Bronchus fibroblast of lung (primary cell): ENCODE measurements at places on chromosomes 3 and 15. TPM values are rescaled to one million over a fixed set of nuclear protein-coding genes. Genes with fewer than 3 reads are reported as not detected.

The RNF13 gene
- total RNA-seq = 21.9 and 23.9 TPM in 2 replicates

The SATB1 gene
- 2.5 and 5.2 TPM in 2 replicates for total RNA-seq

The UCN2 gene
- total RNA-seq = 1.7 and 1.9 TPM in 2 replicates

The PPARG gene
- total RNA-seq = 35.2 and 41.9 TPM in 2 replicates

The NKIRAS1 gene
- total RNA-seq = 4.0 and 7.9 TPM in 2 replicates

The PLCH1 gene
- total RNA-seq = 0.30 TPM in 1 of 2 replicates, not detected in the other

The FGF12 gene
- total RNA-seq = 0.15 TPM in 1 of 2 replicates, not detected in the other
